Stimulated activated CD4-positive, alpha-beta T cell treated with anti-CD3 and anti-CD28 coated beads, Interleukin-2, amount 100 ng/mL, for 24 hours (primary cell): ENCODE measurements at places on chromosomes 4 and X.
A peak's percentile ranks its signal among the peaks of the same experiment; 100 is the strongest.

GRCh38 chr4:26509681-26510333 lies 19.5 kb upstream of the CCKAR start:
- no peak for DNase-seq

DNA sequence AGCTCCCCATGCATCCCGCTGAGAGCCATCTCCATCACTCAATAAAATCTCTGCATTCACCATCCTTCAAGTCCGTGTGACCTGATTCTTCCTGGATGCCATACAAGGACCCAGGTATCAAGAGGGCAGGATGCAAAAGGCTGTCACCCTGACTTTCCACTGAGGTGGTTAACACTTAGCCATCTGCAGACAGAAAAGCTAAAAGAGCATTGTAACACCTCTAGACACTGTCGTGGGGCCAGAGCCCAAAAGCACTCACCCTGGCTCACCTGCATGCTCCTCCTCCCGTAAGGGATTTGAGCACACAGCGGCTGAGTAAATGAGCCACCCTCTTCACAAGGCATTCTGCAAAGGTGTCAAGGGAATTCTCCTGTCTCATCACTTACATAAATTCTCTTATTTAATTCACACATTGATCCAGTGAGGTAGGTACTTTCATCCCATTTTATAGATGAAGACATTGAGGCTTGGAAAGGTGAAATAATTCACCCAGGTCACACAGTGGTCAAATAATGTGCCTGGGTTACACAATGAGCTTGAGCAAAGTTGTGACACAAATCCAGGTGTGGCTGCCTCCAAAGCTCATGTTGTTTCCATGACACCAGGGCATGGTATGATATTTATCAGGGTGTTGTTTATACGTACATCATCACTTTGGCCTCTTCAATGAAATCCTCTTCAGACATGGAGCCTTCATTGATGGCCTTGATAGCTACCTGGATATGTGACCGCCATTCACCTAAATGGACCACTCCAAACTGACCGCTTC lies 48.0 kb downstream of the TXK start:
- DNase-seq = no peak

- no peak for DNase-seq
Observed at GRCh38 chr4:140249351-140249750, 95.4 kb upstream of the MAML3 start.

- DNase-seq = no peak
Observed at GRCh38 chrX:155874571-155875244, 6.4 kb upstream of the VAMP7 start.

GRCh38 chr4:14810568-14810967 lies 191.7 kb upstream of the CPEB2 start:
- DNase-seq = no peak

- no peak for DNase-seq
Observed at GRCh38 chr4:163280703-163281519, 51.5 kb downstream of the NPY1R start.

DNA sequence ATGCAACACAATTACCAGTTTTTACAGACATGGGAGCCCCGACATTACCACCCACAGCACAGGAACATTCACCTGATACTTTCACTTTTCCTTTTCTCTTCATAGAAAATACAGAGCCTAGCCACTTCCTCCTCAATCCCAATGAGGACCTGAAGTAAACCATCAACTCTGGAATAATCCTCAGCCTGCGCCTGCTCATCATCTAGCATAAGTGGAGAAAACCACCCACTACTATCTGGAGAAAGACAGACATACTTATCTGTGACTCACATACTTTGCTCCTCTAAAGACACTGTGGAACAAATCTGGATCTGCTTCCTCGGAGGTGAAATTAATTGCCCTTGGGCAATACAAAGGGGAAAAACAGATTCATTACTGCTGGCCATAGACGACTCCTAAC lies 47.8 kb downstream of the ZCCHC13 start:
- DNase-seq = no peak

DNA sequence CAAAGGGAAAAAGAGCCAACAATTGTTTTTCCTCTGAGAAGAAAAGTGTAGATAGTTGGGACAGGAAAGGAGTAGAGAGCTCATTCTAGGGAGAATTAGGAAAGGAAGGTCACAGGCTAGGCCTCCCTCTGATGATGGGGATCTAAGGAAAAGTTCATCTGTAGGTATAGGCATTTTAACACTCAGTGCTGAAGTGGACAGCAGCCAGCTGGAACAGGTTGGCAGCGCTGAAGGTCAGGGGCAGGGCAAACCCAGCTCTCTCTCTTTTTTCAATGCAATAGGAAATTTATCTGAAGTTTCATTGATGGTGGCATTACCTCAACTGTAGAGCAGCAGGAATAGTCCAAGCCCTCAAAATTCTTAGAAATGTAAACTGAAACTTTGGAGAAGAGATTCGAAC lies 98.5 kb upstream of the ETNPPL start:
- DNase-seq = no peak

GRCh38 chr4:141660880-141661279 lies 24.5 kb downstream of the IL15 start:
- DNase-seq = no peak

GRCh38 chrX:109475174-109475891 lies 6.6 kb downstream of the GUCY2F start:
- DNase-seq = no peak

- no peak for DNase-seq
Observed at GRCh38 chr4:183118585-183118984, 19.5 kb downstream of the WWC2 start.

GRCh38 chr4:83454686-83455085 lies 937 bp downstream of the HELQ start:
- no peak for DNase-seq

GRCh38 chr4:111717921-111718320 lies 427.3 kb upstream of the FAM241A start:
- DNase-seq = no peak

GRCh38 chrX:86829786-86830185 lies 681.5 kb downstream of the DACH2 start:
- DNase-seq = no peak

- DNase-seq = no peak
Observed at GRCh38 chr4:4417886-4418285, 31.0 kb downstream of the NSG1 start.

GRCh38 chrX:22155126-22155525 lies 117.6 kb upstream of the CBLL2 start:
- no peak for DNase-seq

- no peak for DNase-seq
Observed at GRCh38 chr4:22531311-22532019, 15.6 kb upstream of the ADGRA3 start.

- DNase-seq = no peak
Observed at GRCh38 chrX:135000516-135000915, 9.7 kb downstream of the SMIM10 start.

GRCh38 chr4:114249561-114249960 lies 270.1 kb upstream of the ARSJ start:
- DNase-seq = no peak

GRCh38 chrX:70289793-70290770 lies at the start of the genes KIF4A and PDZD11:
KIF4A (plus strand) TSS chrX:70290104; CDS start chrX:70290459, 355 bp downstream.
PDZD11 (minus strand) TSS chrX:70289927; CDS start chrX:70289341, 586 bp downstream.
- DNase-seq = peak; percentile 77

GRCh38 chrX:96140796-96141195 lies 543.8 kb upstream of the DIAPH2 start:
- DNase-seq = no peak

GRCh38 chrX:15976396-15976795 lies 121.8 kb upstream of the AP1S2 start:
- no peak for DNase-seq

- DNase-seq = no peak
Observed at GRCh38 chr4:116099596-116099995, 985.8 kb downstream of the TRAM1L1 start.

- peak; percentile 61 for DNase-seq
Observed at GRCh38 chr4:150960818-150961217, 54.3 kb downstream of the LRBA start.

DNA sequence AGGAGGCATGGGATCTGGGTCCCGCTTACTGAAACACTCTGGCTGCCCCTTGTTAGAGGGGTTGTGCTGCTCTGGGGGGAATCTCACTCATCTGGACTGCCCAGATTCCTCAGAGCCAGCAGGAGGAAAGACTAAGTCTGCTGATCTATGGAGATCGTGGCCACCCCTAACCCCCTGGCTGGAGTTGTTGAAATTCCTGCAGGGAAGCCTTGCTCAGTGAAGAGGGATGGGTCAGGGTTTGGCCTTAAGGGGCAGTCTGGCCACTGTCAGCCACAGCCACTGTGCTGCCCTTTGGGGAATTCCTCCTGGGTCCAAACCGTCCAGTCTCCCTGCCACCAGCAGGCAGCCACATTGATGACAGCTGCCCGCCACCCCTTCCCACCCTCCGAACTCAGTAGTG lies 362.0 kb upstream of the AMOT start:
- DNase-seq = no peak

- no peak for DNase-seq
Observed at GRCh38 chr4:100294356-100294755, 104.1 kb upstream of the DDIT4L start.

DNA sequence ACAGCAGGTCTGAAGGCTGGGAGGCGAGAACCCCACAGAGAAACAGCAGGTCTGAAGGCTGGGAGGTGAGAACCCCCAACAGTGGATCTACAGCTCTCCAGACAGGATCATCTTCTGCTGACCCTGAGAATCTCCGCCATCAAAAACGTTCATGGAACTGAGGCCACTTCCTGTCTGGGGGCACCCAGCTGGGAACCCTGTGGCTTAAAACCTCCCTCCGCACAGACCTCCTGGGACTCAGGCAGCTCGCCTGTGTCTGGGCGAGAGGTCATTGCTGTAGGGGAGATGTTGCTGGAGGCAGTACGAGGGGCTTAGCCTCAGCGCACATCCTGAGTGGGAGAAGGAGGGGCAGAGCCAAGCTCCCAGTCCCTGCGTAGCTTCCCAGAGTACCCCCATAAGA lies 15.1 kb upstream of the CLDN24 start:
- no peak for DNase-seq

- no peak for DNase-seq
Observed at GRCh38 chrX:21926527-21927278, 13.8 kb upstream of the SMS start.

DNA sequence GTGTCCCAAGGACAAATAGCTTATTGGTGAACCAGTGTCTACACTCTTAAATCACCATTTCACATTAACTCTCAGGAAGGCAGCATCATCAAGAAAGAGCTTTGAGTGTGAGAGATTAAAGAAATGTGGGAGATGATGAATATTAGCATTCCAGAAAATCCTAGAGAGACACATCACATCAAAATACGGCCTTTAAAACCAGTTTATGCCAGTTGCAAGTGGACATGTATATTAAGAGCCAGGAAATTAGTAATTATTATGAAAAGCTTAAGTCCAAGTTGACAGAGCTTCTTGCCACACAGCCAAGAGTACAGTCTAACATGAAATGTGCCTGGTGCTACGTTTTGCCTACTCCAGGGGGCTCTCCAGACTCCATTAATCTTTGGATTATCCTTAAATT lies 503.0 kb upstream of the BOD1L1 start:
- no peak for DNase-seq
